ENCODE measurements at places on chromosomes 5 and 9. TPM values are rescaled to one million over a fixed set of nuclear protein-coding genes. Genes with fewer than 3 reads are reported as not detected.
A peak's percentile ranks its signal among the peaks of the same experiment; 100 is the strongest.

The MTRR gene
- polyA plus RNA-seq = 58.6 TPM

GRCh38 chr5:57137401-57137800, 36.5 kb upstream of the GPBP1 start:
- no peak for DNase-seq

The PCSK1 gene
- 0.11 TPM for polyA plus RNA-seq

DNA sequence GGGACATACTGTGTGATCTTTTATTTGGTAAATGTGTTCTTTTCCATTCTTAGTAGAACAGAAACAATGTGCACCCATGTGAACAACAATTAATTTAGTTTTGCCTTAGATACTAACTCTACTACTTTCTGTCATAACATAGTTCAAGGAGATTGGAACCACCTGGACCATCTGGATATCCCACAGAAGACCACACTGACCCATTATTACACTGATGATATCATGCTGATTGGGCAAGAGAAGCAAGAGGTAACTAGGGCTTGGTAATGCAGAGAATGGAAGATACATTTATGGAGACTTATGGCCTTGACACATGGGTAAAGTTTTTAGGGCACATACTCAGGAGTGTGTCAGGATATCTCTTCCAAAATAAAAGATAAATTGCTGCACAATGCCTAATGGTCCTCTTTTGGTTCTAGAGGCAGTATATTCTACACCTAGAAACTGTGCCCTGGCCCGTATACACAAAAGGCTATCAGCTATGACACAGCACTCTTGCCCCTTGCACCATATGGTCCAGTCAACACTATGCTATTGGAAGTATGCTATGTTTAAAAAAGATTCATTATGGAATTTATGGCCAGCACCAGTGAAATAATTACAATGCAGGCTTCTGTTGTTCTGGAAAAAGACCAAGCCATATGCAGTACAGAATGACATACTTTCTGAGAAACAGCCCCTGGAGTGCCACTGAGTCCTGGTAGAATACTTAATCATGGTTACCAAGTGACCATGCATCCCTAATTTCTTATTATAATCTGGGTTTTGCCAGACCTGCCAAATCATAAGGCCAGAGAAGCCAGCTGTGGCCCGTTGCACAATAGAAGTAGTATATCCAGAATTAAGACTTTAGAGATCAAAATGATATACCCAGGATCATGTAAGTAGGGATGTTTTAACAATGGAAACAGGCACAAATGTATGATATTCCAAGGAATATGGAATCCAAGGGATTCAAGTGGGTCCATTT, 41.6 kb upstream of the MROH2B start:
- DNase-seq = peak; percentile 9

DNA sequence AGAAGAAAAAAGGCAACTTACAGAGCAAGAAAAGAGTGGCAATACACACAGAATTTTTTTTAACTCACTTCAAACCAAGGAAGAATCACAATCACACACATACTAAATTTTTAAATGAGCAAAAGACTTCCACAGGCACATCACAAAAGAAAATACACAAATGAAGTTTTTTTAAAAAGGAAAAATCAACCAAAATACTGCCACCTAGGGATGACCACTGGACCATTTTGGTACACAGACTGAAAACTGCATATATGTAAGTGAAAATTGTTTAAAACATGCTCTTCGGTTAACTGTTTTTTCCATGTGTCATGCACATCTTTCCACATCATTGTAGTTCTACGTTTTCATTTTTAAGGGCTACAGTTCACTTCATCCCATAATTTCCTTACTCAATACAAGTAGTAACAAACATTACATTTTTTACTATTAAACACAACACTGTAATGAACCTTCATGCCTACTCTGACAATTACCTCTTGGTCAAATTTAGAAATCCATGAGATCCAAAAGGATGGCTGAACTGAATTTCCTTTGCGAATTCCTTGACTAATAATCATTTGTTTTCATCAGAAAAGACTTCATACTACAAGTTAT, 79.0 kb downstream of the FBXW11 start:
- no peak for DNase-seq

DNA sequence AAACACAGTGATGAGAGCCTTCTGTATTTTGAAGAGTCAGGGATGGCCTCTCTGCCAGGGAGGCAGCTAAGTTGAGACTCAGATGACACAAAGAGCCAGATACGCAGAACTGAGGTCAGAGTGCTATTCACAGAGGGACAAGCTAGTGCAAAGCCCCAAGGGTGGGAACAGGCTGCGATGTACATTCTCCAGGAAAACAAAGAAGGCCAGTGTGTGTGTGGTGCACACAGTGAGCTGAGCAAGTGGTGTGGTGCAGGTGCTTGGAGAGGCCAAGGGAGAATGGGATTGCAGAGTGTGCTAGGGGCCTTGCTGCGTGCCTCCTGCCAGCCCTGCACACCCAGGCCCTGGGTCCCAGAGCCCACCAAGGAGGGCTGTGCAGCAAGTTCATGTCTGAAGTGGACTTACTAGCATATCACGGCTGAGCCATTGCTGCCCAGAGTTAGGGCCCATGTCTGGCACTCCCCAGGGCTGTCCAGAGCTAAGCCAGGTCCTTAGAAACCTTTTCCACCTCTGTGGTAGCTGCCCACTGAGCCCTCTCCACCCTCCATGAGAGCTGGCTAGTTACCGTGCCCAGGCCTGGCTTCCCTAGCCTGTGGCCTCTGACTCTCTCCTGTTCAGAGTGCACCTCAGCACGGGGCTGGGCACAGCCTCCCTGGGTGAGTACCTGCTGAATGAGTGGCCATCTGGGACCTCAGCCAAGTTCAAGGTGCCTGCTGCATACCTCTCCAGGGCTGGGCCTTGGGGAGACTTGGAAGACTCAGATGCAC, 9.3 kb downstream of the SLC25A48 start:
- no peak for DNase-seq

DNA sequence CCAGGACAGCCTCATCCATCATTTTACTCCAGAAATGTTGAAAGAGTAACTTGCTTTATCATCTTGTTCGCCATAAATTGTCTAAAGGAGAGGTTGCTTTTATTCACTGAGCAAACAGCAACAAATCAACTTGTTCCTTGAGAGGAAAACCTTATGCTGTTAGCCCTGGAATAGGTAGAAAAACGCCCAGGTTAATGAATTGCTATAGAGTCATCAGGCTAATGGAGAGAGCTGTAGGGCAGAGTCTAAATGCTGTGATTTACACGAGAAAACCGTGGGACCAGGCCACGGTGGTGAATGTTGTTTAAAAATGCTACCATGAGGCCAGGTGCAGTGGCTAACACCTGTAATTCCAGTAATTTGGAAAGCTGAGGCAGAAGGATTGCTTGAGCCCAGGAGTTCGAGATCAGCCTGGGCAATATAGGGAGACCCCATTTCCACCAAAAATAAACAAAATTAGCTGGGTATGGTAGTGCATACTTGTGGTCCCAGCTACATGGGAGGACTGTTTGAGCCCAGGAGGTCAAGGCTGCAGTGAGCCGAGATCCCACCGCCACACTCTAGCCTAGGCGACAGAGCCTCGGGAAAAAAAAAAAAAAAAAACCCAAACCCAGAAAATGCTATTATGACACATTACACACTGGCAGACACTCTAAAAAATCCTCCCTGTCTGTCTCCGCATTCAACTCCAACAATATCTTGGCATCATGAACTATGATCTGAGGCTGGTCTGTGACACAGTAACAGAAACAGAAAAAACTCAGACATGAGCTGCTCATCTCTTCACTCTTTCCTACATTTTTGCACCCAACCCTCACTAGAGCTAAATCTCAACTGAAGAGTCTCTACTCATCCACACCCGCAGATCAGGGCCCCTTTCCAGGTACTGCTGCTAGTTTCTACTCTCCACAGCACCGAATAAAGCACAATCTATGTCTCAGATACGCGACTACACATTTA, 118.6 kb upstream of the RETREG1 start:
- DNase-seq = no peak

The COX7C gene
- polyA plus RNA-seq = 309 TPM

GRCh38 chr5:127008300-127008975, 21.9 kb downstream of the MARCHF3 start:
- no peak for DNase-seq

- DNase-seq = no peak
Observed at GRCh38 chr5:179839328-179840256, 18.9 kb downstream of the SQSTM1 start.

- no peak for DNase-seq
Observed at GRCh38 chr9:21135736-21136135, 5.9 kb downstream of the IFNW1 start.

DNA sequence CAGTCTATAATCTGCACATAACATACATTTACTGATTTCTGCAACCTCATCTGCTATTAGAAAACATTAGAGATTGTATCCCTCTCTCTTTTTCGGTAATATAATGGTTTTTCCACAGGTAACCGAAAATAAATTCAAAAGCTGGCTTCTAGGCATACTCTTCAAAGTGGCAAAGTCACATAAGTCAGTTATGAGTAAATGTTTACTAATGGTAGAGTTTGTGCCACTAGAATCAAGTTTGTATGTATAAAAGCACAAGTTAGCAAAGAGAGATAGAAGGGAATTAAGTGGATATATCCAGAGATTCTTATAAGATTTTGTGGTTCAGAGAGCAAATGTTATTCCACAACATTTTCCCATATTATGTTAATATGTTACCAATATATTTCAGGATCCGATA, 86.9 kb downstream of the MYO10 start:
- no peak for DNase-seq

DNA sequence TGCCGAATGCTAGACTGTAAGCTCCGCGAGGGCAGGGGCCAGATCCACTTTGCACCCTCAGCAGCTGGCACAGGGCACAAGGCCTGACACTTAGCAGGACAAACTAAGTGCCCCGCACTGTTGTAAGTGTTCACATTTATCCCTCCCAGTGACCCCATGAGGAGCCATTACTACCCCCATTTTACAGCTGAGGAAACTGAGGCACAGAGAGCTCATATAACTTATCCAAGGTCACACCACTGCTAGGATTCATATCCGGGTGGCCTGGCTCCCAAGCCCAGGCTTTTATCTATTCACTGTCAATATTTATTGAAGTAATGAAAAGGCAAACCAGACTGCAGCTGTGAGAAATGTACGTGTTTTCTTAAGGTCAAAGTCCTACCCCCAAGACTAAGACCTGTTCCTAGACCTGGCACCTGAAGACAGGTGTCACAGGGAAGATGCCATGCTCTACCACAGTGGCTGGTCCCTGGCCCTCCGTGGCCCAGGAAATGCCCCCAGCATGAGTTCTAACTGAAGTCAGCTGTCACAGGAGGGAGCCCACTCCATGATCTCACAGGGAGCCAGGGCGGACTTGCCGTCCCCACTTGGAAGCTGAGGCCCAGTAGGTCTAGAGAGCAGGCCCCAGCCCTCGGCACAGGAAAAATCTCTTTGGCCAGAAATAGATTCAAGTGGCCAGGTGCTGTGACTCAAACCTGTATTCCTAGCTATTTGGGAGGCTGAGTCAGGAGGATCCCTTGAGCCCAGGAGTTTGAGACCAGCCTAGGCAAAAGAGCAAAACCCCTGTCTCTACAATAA, 74.7 kb upstream of the IL17B start:
- DNase-seq = no peak

GRCh38 chr9:114930056-114930812, at the start of gene TNFSF8:
TSS of gene TNFSF8 (minus strand) at chr9:114930591. CDS start at chr9:114930303, 288 bp downstream.
- DNase-seq = no peak

- DNase-seq = peak; percentile 19
Observed at GRCh38 chr9:137422604-137423513, at the start of the genes EXD3 and NOXA1. TSS of gene EXD3 (minus strand) at chr9:137423162. CDS start at chr9:137395357, 27,805 bp downstream. TSS of gene NOXA1 (plus strand) at chr9:137423393. CDS start at chr9:137423530, 137 bp downstream.

The AQP7 gene
- not detected for polyA plus RNA-seq

DNA sequence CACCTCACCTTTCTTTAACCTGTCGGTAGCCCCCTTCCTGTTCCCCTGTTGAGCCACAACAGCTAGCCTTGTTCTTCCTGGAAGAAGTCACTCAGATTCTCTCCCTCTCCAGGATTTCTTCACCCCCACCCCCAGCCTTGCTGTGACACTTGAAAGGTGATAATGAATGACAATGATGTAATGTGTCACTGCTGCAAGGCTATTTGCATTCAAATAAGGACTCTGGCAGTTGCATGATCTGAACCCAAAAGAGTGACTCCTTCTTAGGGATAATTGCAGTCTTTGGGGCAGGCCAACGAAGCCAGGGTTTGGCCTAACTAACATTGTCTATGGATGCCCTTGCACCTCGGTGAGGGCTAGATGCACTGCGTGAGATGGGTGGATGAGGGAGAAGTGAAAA, 154.4 kb upstream of the CLINT1 start:
- DNase-seq = no peak

DNA sequence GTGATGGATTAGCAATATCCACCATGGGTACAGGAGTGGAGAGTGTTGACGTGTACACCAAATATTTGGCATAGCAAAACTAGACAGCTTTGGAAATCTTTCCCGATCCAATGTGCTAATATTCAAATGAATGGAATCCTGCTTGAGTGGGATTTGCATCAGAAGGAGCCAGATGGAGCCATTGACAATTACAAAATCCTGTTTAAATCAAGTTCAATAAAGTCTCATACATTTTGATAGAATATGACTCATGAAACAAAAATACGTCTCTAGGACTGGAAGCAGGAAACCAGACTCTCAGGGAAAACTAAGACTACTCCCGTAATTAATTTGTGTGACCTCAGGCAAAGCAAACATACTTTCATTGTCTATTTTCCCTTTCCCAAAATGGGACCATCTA, 13.0 kb downstream of the TNC start:
- peak; percentile 51 for DNase-seq

The PURA gene
- 5.2 TPM for polyA plus RNA-seq

The C1QTNF2 gene
- 0.69 TPM for polyA plus RNA-seq
